ENCODE measurements at places on chromosomes 13 and 19.

GRCh38 chr13:48446464-48446863, 33.6 kb upstream of the LPAR6 start:
- DNase-seq = no peak

- DNase-seq = no peak
Measured at GRCh38 chr19:57016076-57016475, 103.7 kb upstream of the USP29 start.

- no peak for DNase-seq
Measured at GRCh38 chr13:104021806-104022397, 955.7 kb upstream of the SLC10A2 start.

DNA sequence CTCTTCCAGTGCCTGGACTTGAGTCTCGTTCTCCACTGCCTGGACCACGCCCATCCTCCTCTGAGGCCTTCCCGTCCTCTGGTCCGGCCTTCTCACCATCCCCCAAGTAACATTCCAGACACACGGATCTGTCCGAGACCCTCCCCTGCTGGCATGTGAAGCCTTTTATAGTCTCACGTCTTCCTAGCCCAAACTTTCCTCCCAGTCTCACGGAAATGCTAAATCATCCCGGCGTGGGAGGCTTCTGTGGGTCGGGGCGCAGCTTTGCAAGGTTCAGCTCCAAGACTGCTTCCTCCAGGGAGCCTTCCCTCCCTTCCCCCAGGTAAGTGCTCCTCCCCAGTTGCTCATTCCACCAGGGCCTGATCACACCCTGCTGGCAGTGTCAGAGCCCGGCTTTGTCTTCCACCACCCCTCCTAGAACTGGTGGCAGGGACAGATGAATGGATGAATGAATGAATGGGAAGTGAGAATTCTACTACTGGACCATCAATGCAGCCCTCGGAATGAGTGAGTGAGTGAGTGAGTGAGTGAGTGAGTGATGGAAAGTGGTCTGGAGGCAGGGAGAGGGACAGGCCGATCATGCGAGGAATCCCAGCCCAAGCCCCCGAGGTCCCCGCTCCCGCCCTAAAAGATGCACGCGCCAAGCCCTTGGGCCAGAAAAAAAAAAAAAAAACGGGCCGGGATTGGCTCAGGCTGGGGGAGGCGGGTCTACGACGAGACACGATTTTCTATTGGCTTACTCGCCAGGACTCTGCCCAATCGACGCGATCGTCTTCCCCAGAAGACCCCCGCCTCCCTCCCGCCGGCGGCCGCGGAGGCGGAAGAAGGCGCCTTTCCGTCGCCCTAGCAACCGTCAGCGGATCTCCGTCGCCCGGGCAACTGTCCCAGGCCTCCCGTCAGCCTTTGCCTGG, 9.3 kb downstream of the EPHX3 start:
- DNase-seq = no peak
